ENCODE measurements at places on chromosomes 4 and X.
A peak's percentile ranks its signal among the peaks of the same experiment; 100 is the strongest.

DNA sequence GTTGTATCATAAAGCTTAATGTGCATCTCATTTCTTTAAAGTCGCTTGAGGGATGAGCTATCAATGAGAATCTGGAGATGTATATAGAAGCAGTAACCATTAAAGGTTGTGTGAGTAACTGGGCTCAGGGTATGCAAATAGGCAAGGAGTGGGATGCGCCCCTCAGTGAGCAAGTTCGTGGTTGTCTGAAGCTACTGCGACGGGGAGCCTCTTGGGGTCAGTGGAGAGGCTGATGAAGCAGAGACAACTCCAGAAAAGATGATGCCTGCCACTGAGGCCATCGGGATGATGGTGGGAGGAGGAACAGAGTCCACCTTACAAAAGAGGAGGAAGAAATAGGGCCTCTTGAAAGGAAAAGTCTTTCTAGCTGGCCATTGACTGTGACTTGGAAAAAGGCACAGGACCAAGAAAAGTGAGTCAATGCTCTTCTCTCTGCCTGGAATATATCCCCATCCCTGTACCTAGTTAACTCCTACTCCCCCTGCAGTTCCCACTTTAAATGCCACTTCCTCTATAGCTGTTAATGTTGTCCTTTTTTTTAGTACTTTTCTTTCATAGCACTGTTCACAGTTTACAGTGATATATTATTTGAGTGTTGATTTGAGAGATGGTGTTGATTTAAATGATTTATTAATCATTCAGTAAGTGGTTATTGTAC lies 51.4 kb upstream of the LSM6 start:
- no peak for DNase-seq

GRCh38 chr4:166252487-166253402 lies 379.7 kb downstream of the TLL1 start:
- DNase-seq, result no peak

DNA sequence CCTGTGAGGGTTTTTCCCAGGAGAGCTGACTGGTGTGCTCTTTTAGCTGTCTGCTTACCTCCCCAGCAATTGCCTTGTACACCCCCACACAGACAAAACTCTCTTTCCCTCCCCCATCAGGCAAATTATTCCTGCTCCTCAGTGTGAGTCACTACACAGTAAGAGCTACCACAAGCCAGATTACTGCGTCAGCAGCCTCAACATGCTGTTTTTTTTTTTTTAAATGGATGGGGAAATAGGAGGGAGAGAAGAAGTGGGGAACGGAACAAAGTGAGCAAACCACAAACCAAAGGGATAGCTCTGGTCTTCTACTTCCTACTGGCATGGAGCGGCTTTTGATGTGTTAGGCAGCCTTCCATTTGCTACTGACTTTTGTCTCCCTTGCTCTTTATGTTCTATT lies 107.5 kb upstream of the ACSL4 start:
- DNase-seq, result peak; percentile 10

- no peak for DNase-seq
Measured at GRCh38 chrX:15864023-15864422, 9.4 kb upstream of the AP1S2 start.

DNA sequence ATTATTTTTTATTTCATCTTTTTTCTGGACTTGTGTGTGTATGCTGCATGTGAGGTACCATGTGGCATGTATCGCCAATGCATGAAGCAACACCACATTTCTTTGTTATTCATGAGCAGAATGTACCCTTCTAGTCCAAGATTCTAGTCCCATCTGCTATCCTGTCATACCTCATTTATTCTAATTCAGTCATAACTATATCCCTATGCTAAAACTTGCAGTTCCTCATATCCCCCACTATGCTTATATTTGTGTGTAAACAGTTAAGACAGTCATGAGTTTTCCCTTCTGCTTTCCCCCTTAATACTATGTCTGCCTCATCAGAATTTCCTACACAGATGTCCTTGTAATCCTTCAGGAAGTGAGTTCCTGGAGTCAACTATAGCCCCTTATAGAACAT lies 19.7 kb downstream of the OCRL start:
- DNase-seq, result no peak

DNA sequence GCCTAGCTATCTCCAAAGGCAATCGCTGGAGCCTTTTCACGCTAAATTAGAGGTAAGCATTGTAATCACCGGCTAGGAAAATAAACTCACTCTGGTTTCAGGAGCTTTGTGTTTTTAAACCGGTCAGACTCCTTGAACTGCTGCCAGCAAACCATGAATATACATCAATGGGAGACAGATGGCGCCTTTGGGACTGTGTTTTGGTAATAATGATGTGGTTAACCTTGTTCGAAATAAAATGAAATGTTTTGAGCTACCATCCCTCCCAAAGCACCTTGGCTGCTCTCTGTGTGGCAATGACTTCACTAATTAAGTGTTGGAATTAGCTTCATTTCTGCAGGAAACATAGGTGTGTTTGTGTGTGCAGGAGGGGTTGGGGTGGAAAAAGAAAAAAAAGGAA lies 65.3 kb downstream of the CLNK start:
- DNase-seq, result no peak

DNA sequence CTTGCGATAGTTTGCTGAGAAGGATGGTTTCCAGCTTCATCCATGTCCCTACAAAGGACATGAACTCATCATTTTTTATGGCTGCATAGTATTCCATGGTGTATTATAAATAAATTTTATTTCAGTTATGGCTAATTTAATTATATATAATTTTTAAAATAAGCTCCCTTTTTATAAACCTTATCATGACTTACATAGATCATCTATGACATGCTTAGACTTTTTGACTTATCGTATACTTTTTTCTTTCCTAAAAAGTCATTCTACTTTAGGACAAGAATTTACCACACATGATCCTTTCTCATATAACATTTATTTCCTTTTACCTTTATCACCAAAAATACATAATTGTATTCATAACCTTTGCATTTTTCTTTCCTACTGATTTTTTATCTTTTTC lies 376.5 kb downstream of the CCSER1 start:
- DNase-seq, result no peak

- DNase-seq, result no peak
Measured at GRCh38 chr4:152045807-152046571, 285.2 kb upstream of the GATB start.

DNA sequence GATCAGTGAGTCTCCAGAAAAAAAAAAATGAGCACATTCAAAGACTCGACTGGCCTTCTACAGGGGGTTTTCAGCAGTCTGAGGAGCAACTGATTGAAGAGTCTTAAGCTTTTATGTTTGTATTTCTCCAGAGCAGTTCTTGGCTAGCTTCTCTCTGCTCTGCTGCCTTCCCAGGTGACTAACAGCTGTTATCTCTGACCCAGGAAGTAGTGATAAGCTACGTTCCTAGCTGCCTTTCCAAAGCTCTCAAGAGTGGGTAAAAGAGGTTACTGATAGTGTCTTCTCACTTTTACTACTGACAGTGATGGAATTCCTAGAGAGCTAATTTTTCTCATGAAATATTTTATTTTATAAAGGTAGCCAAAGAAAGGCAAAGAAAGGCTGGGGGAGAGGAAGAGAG lies 66.6 kb downstream of the ENOX2 start:
- no peak for DNase-seq

- no peak for DNase-seq
Measured at GRCh38 chr4:112818594-112818965, 181.6 kb downstream of the LARP7 start.

- no peak for DNase-seq
Measured at GRCh38 chr4:155900381-155900780, 3.1 kb upstream of the TDO2 start.

GRCh38 chr4:7124689-7125442 lies 57.0 kb upstream of the GRPEL1 start:
- no peak for DNase-seq

GRCh38 chr4:25160714-25161592 lies 704 bp upstream of the SEPSECS start:
- no peak for DNase-seq

- no peak for DNase-seq
Measured at GRCh38 chr4:73943555-73943954, 38.3 kb downstream of the PF4 start.

DNA sequence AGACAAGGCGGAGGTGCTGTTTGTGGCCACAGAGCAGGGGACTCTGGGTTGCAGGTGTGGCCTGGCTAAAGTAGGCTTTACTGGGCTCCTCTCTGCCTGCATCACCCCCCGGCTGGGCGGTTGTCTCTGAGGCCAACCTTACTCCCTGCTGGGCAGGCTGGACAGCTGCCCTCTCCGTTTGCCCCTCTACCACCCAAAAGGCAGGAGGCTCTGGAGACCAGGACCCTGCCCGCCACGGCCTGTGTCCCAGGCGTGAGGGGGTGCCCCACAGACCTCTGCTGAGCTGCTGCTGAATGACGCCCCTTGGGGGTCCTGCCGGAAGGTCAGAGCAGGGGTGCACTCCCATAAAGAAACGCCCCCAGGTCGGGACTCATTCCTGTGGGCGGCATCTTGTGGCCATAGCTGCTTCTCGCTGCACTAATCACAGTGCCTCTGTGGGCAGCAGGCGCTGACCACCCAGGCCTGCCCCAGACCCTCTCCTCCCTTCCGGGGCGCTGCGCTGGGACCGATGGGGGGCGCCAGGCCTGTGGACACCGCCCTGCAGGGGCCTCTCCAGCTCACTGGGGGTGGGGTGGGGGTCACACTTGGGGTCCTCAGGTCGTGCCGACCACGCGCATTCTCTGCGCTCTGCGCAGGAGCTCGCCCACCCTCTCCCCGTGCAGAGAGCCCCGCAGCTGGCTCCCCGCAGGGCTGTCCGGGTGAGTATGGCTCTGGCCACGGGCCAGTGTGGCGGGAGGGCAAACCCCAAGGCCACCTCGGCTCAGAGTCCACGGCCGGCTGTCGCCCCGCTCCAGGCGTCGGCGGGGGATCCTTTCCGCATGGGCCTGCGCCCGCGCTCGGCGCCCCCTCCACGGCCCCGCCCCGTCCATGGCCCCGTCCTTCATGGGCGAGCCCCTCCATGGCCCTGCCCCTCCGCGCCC lies 920 bp downstream of the HTT-AS start:
- no peak for DNase-seq

DNA sequence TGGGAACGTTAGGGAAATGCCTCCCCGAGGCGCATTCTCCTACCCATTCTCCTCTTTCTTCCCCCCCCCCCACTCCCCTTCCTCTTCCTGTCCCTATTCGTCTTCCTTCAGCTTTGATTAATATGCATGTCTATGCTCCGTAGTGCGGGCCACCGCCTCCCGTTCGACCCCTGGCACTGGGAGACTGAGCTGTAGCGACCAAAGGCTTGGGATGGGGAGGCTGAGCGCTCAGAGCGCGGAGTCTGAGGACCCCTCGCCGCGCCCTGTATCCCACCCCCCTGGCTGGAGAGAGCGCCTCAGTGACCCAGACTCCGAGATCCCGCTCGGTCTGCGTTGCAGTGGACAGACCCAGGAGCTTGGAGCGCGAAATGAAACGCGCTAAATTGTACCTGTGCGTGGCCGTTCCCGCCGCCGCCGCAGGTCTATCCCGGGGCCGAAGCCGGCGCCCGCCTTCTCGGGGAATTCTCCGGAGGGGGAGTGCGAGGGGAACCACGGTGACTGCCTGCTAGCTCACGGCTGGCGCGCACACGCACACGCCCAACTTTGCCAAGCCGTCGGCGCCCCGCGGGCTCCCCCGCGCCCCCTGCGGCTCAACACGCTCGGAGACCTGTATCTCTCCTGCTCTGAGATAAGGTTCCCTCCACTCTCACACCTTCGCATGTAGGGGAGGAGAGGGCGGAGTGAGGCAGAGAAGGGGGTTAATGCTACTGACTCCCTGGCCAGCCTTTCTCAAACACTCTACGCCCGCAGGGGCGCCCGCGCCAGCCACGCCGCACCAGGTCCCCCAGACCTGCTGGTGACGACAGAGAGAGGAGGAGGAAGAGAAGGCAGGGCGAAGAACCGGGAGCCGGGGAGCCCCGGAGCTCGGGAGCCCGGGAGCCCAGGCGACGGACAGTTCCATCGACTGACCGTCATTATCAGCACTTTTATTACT lies 1.5 kb upstream of the PTCHD1 start:
- no peak for DNase-seq

GRCh38 chr4:17463606-17464005 lies 48.3 kb downstream of the QDPR start:
- no peak for DNase-seq

DNA sequence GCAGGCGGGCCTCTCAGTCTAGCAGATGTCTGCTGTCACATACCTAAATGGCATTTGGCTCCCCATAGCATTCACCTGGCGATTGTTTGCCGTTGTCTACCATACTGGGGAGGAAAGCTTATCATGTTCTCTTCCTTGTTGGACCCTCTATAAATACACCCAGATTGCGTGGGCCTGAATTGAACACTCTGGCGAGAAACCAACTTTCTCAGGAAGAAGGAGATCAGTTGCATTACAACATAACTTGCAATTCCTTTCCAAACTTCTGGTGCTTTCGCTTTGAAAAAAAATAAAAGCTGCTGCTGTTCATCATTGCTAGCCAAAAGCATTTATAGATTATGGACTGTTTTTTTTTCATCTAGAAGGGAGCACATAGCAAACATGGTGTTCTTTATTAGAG lies 230.0 kb upstream of the GPC4 start:
- DNase-seq, result no peak

DNA sequence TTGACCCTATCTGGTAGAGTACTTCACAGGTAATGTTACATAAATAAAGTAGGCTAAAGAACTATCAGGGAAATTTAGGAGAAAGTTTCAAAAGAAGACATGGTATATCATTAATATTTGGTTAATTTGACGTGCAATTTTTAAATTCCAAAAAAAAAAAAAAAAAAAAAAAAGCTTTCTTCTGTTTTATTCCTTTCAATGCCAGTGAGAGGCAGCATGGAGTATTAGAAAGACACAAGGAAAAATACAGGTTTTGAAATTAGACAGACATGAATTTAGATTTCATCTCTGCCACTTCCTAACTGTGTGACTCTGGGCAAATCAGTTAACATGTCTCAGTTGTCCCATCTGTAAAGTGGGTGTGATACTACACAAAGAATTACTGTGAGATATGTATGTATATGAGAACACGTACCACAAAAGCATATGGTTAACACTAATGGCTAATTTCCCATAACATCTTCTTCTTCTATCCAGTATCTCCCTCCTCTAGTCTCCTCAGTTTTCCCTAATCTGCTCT lies 132.5 kb downstream of the GPC3 start:
- no peak for DNase-seq

DNA sequence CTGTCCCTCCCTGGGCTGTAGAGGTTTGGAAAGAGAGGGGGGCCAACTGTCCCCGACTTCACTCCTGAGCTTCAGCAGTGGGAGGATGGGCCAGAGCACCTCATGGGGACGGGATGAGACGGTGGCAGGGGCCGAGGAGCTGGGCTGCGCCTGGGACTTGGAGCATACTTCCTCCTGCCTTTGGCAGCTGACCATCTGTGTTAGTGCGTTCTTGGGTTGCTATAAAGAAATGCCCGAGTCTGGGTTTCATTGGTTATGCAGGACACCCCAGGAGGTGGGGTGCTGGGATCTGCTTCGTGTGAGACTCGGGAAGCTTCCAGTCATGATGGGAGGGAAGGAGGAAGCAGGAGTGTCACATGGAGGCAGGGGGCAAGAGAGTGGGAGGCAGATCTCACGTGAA lies 7.4 kb downstream of the PSAPL1 start:
- no peak for DNase-seq

DNA sequence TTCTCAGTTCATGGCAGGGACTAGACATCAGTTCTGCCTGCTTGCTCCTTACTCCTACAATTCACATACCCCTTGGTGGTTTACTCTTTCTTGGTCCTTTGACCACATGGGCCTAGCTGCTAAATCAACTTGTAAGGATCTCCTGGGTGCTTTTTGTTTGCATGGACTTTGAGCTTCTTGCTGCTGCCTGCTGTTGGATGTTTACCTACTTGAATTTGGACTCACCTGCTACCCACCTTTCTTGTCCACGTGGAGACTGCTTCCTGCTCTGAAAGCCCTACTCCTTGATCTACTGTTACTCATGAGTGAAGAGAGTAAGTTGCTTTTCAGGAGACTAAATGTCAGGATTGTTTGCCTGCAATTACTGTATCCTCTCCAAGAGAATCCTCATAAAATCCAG lies 15.2 kb upstream of the ARHGAP24 start:
- DNase-seq, result no peak
